ENCODE measurements at places on chromosomes 1 and 21. TPM values are rescaled to one million over a fixed set of nuclear protein-coding genes. Genes with fewer than 3 reads are reported as not detected.

FAM72C gene
- 0.87 TPM for total RNA-seq

ERICH3 gene
- not detected for total RNA-seq

UBXN10 gene
- not detected for total RNA-seq

RNU11 gene
- total RNA-seq = not detected

FAM110D gene
- not detected for total RNA-seq

SOAT1 gene
- total RNA-seq = 32.7 TPM

CDCP2 gene
- not detected for total RNA-seq

ATAD3A gene
- total RNA-seq = 27.5 TPM

VSIG8 gene
- total RNA-seq = not detected

SLC35D1 gene
- total RNA-seq = 8.2 TPM

MCOLN3 gene
- 0.64 TPM for total RNA-seq

LCA5L gene
- total RNA-seq = 1.4 TPM

RSPH1 gene
- not detected for total RNA-seq

CMPK1 gene
- 74.1 TPM for total RNA-seq

PDC gene
- 0.31 TPM for total RNA-seq

LCE6A gene
- not detected for total RNA-seq

SPATA21 gene
- total RNA-seq = not detected

HES2 gene
- not detected for total RNA-seq

EDN2 gene
- total RNA-seq = not detected

BTF3L4 gene
- total RNA-seq = 45.4 TPM

SHISAL2A gene
- not detected for total RNA-seq

C1orf167 gene
- 0.24 TPM for total RNA-seq

GJA8 gene
- total RNA-seq = not detected

LCE2A gene
- not detected for total RNA-seq

TEKT2 gene
- total RNA-seq = not detected

ZNF648 gene
- total RNA-seq = not detected

OR10J1 gene
- total RNA-seq = not detected

DCST2 gene
- total RNA-seq = 0.06 TPM

SPRR4 gene
- total RNA-seq = not detected

MFAP2 gene
- total RNA-seq = 85.2 TPM

NDUFV3 gene
- total RNA-seq = 48.0 TPM

RAB13 gene
- 105 TPM for total RNA-seq
